ENCODE measurements at places on chromosomes 5 and 9. TPM values are rescaled to one million over a fixed set of nuclear protein-coding genes. Genes with fewer than 3 reads are reported as not detected.
A peak's percentile ranks its signal among the peaks of the same experiment; 100 is the strongest.

SPATA6L gene
- 4.1 TPM for total RNA-seq

DNA sequence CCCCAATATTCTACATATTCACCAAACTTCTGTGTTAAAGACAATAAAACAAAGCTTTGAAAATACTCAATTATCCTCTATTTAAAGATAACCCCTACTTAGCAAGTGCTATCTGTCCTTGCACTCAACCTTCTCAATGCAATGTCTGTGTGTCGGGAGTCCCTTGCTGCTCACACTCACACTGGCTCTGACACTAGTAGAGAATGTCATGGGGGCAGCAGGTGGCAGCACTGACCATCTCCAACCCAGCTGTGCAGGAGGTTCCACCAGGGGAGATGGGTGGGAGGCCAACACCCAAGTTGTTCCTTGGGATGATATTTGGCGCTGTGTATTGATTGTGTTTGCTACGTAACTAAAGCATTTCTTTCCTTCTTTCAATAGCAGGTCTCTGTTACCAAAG is 59.4 kb upstream of the SIMC1 start:
- no peak for DNase-seq

BARHL1 gene
- not detected for total RNA-seq

DNA sequence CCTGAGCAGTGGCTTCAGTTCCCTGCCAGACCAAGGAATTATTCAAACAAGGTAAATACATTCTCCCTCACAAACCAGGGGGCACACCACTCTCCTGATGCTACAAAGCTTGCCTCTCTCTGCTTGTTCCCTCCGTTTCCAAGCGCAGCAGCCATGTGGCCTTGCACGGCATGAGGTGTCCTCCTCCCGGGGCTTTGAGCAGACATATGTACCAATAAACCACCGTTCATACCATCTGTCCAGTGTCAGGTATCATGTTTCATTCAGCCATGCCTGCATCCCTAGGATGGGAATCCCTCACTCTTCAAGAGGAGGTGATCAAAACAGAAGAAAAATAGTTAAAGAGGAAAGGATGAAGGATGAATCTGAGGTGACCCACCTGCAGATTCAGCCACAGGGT is 282.7 kb downstream of the ENC1 start:
- no peak for DNase-seq

- DNase-seq, result no peak
Observed at GRCh38 chr9:100277166-100277979, 75.4 kb downstream of the TEX10 start.

CDO1 gene
- total RNA-seq, result 1.4 TPM

ADAMTS19 gene
- total RNA-seq, result not detected

- DNase-seq, result no peak
Observed at GRCh38 chr5:104172976-104173375, 610.4 kb upstream of the NUDT12 start.

DNA sequence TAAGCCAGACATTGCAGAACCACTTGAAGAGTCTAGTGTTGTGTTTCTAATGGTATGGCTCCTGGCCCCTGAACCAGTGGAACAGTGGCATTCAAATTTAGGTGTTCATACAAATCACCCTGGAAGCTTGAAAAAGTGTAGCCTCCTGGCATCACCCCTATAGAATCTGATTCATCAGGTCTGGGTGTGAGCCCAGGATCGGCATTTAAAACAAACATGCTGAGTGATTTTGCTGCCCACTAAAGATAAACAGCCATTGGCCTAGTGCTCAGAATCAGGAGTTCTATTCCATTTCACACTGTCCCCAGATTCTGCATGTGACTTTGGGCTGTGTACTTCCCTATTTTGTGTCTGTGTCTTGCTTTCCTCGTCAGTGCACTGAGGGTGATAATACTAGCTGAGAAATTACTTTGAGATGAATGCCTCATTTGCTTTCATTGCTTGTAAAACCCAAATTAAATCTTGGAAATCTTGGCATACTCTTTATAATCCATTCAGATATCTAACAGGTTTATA is 241.5 kb upstream of the CLINT1 start:
- DNase-seq, result no peak

- DNase-seq, result no peak
Observed at GRCh38 chr5:103569313-103570060, 6.9 kb upstream of the NUDT12 start.

FOXD4 gene
- 0.42 TPM for total RNA-seq

DNA sequence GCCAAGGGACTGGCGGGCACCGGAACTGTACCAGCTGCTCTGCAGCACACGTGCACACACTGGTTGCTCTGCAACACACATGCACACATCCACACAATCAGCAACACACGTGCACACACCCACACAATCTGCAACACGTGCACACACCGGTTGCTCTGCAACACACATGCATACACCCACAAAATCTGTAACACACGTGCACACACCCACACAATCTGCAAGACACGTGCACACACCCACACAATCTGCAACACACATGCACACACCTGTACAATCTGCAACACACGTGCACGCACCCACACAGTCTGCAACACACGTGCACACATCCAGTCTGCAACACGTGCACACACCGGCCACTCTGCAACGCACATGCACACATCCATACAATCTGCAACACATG is 17.9 kb downstream of the PLEKHG4B start:
- no peak for DNase-seq

ZNF354C gene
- total RNA-seq, result 8.3 TPM

GRCh38 chr9:38423273-38423972 is 831 bp downstream of the IGFBPL1 start:
- DNase-seq, result no peak

DNA sequence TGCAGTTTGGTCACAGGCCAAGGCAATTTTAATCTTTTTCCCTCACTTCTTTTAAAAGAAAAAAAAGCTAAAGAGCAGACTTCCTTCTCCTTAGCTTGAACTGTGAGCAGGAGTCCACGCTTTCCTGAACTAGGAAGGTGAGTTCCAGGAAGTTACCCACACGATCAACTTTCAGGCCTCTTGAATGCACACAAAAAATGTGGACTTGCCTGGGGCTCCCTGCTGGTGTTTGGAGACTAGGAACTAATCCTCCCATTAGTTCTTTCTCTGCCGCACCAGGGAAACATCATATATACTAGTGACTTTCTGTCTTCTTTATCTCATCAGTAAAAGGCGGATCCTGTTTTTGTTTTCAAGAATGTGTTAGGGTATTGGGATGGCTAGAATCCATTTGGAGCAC is 240.0 kb downstream of the GOLPH3 start:
- no peak for DNase-seq

MAMDC4 gene
- total RNA-seq, result 15.9 TPM

DNA sequence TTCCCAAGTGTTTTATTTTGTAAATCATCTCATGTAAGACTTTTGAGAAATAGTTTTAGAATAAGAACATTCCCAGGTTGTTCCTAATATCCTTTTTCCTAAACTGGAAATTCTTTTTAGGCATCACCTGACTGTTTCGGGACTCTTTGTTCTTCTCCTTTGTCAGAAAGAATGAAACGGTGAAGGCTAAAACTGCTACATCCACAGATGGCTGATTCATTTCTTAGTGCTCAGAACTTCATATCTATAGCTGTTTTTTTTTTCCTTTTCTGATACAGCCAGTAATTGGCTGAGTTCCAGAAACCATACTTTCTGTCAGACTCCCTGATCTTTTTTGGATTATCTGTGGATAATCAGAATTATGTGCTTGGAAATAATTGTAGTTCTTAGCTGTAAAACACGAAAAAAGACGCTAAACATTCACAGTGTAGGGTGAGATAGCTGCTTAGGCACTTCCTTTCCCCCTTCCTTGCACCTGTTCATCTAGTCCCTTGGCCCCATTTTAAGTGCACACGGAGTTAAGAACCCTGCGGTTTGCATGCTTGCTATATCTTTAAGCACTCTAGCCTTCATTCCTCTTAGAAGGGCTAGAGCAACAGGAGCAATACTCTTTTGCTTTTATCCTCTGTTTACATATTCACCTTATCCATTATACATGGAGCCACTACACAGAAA is 283.9 kb downstream of the PJA2 start:
- no peak for DNase-seq

DNA sequence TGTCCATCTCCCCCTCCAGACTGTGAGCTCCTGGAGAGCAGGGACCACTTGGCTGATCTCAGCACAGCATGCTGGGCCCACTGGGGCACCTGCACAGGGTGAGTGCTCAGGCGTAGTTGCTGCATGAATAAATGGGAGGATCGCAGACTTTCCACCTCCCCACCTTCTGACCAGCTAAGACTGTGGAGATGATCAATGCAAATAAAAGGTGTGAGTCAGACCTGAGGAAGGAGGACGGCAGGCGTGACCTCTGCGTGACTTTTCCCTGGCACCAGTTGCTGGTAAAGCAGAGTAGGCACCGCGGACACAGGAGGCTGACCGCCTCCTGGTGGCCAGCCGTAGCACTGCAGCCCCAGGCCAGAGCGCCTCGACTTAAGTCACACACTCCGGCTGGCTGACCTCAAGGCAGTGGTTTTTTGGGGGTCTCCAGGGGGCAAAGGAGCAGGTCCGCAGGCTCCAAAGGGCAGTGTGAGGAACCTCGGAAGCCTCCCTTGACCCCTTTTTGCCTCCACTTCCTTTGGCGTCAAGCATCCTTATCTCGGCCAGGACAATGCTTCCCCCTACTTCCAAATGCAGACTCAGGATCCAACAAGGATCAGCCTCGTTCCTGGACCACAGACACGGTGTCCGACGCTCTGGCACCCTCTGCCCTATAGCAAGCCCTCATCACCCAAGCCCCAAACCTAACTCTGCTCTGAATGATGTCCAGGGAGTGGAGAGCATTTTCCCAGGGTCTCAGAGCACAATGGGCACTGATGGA is 12.7 kb upstream of the TDRD7 start:
- DNase-seq, result peak; percentile 92

DNA sequence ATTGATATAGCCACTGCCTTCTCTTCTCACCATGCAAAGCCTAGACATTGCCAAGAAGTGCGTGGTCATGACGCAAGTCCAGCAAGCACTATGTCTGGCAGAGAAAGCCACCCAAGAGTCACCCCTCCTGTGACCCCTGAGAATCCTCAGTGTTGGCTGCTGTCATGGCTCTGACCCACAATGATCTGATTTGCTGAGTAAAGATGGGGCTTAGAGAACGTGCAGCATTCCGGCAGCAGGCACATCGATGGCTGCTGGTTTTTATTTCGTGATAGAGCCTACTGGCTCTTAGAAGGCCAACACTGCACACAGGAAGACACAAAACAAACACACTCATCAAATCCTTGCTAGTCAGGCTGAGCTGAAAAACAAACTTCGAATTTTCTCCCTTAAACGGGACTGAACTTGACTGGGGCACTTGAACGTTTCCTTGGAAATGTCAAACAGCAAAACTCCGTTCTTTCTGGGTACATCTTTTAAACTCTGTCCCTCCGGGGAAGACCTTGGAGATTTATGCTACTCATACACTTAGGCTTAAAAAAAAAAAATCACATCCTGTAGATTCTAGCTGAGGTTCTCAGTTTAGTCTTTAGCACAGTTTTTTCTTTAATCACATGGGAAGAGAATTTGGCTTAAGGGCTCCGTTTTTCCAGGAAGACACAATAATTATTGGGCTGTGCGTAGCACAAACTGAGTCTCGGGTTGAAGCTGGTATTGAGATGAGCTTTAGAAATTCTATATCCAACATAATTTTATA is 88.2 kb upstream of the BASP1 start:
- no peak for DNase-seq

DNA sequence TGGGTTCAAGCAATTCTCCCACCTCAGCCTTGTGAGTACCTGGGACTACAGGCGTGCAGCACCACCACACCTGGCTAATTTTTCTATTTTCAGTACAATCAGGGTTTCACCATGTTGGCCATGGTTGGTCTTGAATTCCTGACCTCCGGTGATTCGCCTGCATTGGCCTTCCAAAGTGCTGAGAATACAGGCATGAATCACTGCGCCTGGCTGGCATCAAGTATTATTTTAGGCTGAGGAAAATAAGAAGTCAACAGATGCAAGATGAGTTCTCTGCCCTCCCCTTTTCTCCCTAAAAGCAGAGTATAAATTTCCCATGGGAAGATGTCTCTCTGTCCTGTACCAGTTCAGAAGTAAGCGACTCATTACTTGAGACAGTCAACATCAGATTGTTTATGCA is 71.5 kb downstream of the ELAVL2 start:
- DNase-seq, result no peak

DNA sequence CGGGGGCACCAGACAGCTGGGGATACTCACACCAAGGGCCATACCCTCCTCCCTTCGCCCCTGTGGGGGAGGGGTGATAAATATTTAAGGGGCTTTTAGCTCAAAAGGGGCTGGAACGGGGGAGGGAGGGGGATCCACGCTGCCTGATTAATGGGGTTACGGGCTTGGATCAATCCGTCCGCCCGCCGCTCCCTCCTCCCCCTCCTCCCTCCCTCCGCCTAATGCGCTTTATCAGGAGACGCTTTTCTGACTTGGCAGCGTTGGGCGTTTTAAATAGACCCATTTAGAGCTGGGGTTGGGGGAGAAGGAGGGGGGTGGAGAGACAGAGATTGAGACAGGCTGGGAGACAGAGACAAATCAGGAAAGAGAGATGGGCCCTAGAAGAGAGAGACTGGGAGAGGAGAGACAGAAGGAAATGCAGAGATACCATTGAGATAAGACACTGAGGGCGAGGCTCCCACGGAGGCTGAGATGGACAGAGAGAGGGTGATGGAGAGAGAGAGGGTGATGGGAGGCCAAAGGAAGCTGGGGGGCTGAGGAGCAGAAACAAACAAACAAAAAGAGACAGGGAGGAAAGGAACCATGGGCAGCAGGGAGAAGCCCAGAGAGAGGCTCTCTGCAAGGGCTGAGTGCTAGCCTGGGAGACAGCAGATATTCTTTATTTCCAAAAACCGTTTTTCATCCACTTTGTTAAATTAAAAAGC is 10.3 kb downstream of the CNTFR start:
- DNase-seq, result no peak

DNA sequence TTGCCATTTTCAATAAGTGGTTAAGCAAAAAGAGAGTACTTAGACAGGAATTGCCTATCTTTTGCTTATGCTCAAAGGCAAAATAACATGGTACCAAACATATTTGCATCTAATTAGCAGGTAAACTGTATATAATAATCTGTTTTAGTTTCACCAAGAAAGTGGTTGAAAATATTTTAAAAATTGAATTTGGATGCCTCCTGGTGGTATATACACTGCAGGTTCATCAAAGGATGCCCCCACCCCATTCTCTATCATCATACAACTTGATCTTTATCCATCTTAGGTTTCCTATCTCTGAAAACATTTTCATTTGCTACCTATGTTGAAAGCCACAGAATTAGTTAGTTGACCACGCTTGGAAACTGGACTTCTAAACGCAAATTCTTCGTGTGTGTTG is 47.0 kb upstream of the MROH2B start:
- no peak for DNase-seq

PCDHA12 gene
- total RNA-seq, result 0.79 TPM

- no peak for DNase-seq
Observed at GRCh38 chr9:19231904-19232822, 1.7 kb downstream of the DENND4C start.

- DNase-seq, result no peak
Observed at GRCh38 chr9:30060976-30061375, 2323.5 kb upstream of the ACO1 start.

TNFSF8 gene
- total RNA-seq, result 28.5 TPM

PDE8B gene
- 1.6 TPM for total RNA-seq

DNA sequence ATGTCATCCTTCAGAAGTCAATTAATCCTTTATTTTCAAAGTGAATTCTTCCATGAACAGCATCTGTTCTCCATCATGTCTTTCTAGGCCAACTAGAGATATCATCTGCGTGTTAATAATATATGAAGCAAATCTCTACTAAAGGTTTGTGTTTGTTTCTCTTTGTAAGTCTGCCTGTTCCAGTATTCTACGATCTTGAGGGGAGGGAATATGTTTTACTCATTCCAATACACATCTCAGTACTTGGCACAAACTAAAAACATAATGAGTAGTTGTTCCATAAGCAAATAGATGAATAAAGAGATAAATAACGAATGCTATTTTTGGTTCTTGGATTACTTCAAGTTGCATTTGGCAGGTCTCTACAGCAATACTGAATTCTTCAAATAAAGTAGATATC is 470.7 kb upstream of the GRIN3A start:
- DNase-seq, result no peak

SPATA31C1 gene
- not detected for total RNA-seq

Data from spleen (tissue), 13 donors.